Activated gamma-delta T cell treated with anti-CD3 and anti-CD28 coated beads, Interleukin-2, amount 50 U/mL, for 16 hours (primary cell): ENCODE measurements at places on chromosomes 3 and 15.
A peak's percentile ranks its signal among the peaks of the same experiment; 100 is the strongest.

- peak; percentile 24 for DNase-seq
Observed at GRCh38 chr15:24772686-24773373, 97.3 kb downstream of the NPAP1 start.

- no peak for DNase-seq
Observed at GRCh38 chr3:99576904-99577559, 61.4 kb upstream of the COL8A1 start.

DNA sequence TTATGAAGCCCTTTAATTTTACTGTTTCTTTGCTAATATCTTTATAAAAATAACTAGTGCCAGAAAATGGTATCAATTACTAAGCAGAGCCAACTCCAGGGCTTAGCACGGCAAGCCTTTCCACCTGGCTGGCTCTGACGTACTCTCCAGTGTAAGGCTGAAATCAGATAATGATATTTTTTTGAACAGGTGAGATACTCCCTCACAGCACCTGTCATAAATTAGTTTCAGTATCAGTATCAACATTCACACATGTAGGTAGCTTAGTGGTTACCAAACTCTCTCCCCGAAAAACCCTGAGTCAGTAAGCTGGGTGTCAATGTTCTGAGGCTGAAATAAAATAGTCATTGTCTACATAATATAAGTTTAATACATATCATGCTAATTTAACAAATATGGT is 710.1 kb downstream of the SQOR start:
- no peak for DNase-seq

DNA sequence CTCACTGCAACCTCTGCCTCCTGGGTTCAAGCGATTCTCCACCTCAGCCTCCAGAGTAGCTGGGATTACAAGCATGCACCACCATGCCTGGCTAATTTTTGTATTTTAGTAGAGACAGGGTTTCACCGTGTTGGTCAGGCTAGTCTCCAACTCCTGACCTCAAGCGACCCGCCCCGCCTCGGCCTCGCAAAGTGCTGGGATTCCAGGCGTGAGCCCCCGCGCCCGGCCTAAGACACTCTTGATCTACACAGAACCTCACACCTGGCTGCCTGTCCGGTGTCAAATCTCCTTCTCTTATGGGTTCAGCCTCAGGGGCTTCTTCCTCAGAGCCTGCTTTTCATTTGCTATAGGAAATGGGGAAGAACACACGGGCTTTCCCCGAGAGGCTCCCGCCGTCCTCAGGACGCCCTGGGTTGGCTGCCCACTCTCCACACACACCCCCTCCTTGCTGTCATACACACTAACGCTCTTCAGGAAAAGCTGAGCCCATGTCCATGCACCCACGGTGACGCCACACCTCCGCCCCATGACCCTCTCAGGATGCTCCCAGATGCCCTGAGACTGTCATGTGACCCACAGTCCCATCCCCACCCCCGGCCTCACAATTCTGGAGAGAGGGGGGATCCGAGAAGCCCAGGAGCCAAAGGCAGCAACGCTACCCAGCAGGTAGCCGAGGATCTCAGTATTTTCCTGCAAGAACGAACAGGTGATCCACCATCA is 10.4 kb downstream of the TMEM44 start:
- DNase-seq, result no peak

- no peak for DNase-seq
Observed at GRCh38 chr3:60801307-60801706, 449.9 kb downstream of the FHIT start.

GRCh38 chr3:83849106-83849730 is 1109.6 kb upstream of the CADM2 start:
- no peak for DNase-seq
